ENCODE measurements at places on chromosomes 3 and 15.

DNA sequence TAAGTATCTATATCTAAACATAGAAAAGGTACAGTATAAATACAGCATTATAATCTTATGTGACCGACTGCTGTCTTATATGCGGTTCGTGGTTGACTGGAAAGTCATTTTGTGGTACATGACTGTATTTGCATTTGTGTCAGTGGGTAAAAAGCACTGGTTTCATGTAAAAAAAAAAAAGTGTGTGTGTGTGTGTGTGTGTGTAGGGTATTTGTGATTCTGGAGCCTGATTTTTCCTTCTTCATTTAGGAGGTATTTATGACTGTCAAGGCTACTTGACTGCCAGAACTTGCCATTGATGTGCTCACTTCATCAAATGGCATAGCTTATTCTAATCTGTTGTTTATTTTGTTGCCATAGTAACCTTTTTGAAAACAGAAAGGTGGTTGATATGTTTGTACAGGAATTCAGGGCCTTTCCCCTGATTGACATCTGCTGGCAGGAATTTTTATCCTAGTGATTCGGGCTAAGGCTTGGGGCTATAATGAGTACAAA is 63.2 kb downstream of the AKAP13 start:
- peak; percentile 31 for DNase-seq

DNA sequence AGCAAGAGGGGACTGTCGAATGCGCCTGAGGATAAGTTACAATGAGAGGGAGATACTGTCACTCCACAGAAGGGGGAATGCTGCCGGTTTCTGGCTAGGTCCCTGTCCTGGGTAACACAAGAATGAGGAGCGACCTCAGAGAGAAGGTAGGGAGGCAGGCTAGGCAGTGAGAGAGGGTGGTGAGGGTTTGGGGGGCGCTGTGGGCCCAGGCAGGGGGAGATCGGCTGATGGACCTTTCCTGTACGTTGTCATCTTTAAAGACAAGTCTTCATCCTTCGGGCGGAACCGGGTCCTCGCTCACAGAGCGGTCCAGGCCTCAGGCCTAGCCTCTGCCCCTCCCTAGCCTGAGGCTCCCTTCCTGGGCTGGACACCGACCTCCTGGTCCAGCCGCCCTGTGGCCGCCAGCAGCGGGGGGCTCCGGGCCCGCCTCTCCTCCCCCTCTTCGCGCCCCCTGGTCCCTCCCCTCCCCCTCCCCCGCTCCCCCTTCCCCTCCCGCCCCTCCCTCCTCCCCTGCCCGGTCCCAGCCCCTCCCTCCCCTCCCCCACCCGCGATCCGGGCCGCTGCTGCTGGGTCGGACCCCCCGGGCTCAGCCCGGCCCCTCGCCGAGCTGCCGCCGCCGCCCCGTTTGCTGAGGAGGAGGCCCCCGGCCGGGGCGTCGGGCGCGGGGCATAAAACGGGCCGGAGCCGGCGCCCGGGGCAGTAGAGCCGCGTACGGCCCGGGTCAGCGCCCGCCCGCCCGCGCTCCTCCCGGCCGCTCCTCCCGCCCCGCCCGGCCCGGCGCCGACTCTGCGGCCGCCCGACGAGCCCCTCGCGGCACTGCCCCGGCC is at the start of gene CHRD:
TSS of gene CHRD (plus strand) at position 697 of the 827 bp plus-strand sequence. CDS start 265 bp downstream, outside the sequence.
- DNase-seq = no peak

- peak; percentile 40 for DNase-seq
Measured at GRCh38 chr3:197942956-197943556, 6.9 kb upstream of the RPL35A start.

GRCh38 chr3:85592256-85592655 is 633.5 kb downstream of the CADM2 start:
- no peak for DNase-seq

GRCh38 chr15:77057072-77057471 is 13.8 kb downstream of the TSPAN3 start:
- no peak for DNase-seq

GRCh38 chr3:136658946-136659682 is 93.1 kb downstream of the STAG1 start:
- DNase-seq = no peak

DNA sequence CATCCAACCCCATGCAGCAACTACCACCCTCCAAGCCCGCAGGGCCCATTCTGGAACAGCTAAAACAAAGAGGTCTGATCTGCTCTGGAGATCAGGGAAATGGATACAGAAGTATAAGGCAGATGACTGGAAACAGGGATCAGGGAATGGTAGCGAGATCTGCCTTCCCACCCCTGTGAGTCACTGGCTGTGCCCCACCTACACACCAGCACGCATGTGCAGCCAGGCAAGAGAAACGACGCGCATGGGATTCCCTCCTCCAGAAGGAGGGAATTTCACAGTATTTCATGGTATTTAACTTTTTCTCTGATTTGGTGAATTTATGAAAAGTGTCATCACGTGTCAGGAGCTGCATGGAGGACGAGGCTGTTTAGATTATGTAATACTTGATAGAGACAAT is 116.7 kb downstream of the ARRDC4 start:
- no peak for DNase-seq

- DNase-seq = peak; percentile 43
Measured at GRCh38 chr3:167684388-167684993, 30.7 kb upstream of the WDR49 start.

DNA sequence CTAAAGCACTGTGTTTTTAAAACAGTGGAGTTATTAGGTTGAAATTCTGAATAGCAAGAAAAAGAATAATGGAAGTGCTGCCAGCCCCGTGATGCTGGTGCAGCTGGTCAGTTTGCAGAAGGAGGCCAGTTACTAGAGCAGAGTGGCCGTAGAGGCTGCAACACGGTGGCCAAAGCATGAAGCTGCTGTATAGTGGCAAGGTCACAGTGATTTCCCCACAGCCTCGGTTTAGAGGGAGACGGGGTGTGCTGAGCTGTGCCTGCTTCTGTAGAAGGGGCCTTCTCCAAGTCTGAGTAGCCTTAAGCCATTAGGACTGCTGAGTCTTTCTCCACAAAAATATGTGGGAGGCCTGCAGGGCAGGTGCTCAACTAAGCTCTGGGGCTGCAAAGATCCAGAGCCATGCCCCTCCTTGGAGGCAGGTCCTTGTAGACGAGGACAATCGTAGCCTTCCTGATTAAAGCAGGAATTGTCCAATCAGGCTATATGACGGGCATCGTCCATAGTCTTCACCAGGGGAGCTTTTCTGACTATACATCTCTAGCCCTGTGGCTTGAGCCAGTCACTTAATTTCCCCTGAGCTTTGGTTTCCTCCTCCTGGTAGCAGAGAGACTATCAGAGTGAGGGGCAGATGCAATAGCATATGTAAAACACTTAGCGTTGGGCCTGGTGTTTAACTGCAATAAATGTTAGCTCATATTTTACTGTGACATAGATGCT is 151.6 kb downstream of the PGPEP1L start:
- no peak for DNase-seq
